Activated naive CD4-positive, alpha-beta T cell treated with anti-CD3 and anti-CD28 coated beads, Interleukin-2, amount 50 U/mL, for 72 hours (primary cell): ENCODE measurements at places on chromosomes 3 and 15. TPM values are rescaled to one million over a fixed set of nuclear protein-coding genes. Genes with fewer than 3 reads are reported as not detected.

The A4GNT gene
- not detected for total RNA-seq

DNA sequence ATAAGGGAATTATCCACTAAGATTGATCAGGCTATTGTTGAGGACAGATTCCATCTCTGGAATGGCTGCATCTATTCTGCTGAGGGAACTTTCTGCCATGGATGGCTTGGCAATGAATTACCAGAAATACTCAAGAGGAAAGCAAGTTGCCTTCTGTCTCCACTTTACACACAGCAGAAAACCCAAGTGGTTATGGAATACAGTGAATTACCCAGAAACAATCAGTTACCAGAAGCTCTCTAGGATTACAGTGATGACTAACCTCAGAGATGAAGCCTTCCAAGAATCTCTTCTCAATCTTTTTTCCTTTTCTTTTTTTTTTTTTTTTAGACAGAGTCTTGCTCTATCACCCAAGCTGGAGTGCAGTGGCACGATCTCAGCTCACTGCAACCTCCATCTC is 183.3 kb downstream of the WDR76 start:
- no peak for DNase-seq

The PLA2G4D gene
- not detected for total RNA-seq

The GLT8D1 gene
- total RNA-seq, result 35.0 TPM

DNA sequence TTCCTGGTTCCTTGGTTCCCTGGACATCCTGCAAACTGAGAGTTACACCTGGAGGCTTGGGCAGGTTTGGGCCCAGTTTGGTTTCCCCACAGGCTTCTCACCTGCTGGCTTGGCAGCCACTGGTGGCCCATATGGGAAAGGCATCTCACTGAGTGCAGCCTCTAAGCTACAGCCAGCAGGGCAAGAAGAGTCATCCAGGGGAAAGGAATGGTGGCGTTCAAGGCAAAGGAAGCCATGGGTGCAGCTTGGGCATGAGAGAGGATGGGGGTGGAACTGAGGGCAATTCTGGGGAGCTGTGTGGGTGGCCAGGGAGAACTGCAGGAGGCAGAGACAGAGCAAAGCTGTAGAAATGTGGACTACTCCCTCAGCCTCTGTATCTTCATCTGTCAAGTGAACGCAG is 106.4 kb downstream of the EPHB1 start:
- DNase-seq, result no peak

DNA sequence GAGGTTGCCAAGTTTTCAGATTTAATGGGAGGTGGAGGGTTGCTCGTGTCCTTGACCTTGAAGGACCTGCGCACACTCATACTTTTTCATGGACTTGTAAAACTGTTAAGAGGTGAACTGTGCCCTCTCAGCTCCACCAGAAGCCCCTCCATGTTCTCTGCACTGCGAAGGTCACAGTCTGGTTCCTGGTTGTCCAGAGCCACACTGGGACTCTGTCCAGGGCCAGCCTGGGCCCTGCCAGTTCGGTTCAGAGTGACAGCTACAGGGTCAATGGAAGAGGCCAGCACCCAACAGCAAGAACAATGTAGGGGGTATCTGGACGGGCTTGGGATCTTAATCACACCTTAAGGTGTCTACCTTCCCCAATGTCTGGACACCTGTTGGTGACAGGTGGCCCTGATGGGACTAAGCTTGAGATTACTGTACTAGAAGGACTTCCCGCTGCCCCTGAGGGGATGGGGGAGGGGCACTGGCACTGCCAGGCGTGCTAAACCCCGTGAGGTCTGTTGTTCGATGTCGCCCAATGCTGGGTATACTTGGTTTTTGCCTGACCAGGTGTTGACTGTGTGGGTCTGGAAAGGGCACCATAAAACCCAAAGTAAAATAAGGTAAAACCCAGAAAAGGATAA is 34.7 kb downstream of the GRK7 start:
- DNase-seq, result no peak

DNA sequence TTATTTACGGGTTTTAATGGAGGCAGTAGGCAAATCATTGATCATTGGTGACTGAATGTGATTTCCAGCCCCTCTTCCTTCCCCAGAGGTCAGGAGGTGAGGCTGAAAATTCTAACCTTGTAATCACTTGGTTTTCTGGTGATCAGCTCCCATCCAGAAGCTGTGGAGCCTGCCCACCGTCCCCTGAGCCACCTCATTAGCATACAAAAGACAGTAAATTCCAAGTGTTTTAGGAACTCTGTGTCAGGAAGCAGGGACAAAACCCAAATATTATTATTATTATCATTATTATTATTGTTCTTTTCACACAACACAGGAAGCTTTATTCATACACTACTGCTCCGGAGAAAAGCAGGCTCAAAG is 18.2 kb downstream of the FOXB1 start:
- no peak for DNase-seq

DNA sequence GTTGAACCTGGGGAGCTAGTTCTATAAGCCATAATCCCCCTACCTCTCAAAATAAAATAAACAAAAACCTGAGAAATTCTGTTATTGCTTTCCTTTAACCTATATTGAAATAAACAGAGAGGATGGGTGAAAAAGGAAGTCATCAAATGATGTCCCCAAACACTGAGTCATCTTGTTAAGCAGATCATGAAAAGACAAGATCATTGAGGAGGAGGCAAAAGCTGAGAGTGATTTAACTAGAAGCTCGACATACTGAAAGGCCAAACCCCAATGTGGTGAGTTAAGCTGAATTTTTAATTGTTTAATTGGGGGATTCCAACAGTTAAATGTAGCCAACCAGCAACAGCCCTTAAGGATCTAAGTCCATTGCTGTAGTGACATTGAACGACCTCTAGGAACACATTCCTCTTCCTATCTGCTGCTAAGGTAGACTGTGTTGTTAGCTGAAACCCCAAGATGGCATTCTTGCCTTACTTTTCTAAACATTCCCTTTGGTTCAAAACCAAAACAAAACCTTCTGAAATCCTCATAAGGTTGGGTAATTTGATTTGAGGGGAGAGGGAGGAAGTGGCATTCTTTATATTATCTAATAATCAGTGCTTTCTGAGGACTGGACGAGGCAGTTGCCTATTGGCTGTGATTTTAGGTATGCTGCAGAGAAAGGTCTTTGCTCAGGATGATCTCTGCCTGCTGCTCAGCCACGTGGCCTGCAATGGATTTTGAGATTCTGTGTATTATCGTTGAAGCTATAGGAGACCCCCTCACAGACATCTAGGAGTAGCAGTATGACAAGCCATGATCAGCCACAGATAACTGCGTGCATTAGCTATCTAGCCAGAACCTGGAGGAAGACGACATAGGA is 62.7 kb upstream of the BNIP2 start:
- no peak for DNase-seq

DNA sequence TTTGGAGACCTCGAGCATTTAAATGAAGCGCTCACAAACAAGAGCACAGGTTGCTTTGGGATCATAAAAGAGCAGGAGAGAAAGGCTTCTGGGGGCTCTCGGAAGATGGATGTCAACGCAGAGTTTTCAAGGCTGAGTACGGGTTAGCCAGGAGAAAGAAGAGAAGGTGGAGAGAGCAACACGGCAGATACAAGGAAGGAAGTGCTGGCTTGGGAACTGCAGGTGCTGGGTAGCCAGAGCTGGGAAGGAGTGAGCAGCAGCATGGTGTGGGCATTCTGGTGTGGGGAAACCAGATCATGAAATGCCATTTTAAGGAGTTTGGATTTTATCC is 580 bp upstream of the RUBCN start:
- DNase-seq, result no peak

DNA sequence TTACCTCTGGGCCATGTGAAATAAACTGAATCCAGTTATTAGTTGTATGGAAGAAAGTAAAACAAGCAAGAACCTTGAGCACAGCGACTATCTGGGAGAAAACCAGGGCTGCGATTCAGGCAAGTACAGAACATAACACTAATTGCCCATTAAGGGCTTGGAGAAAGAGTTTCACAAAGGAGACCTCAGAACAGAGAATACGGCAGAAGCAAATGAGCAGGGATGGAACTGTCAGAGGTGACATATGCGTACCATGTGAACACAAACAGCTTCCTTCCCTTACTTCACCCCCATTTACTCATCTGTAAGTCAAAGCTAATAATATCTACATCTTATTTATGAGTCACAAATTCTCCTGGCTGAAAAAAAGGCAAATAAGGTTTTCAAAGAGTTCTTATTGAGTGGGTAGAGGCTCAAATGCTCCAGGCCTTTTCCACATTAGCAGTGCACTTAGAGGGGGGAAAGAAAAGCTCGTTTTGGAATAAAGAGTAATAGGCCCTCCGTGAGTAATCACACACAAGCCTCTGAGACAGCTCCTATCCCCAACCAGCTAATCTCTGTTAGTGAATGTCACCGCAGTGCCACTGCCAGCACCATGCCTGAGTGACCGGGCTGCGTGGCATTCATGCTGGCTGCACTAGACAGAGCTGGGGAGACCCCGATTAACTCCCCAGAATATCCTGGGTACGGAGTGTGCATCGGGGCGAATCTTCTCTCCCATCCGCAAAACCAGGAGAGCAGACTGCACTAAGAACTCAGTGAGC is 2.6 kb downstream of the PCSK6 start:
- no peak for DNase-seq

GRCh38 chr15:72169921-72170611 is 27.5 kb downstream of the GRAMD2A start:
- no peak for DNase-seq

- DNase-seq, result no peak
Measured at GRCh38 chr3:14202874-14203520, 24.4 kb downstream of the LSM3 start.

GRCh38 chr3:49248840-49249227 is 28.2 kb downstream of the C3orf62 start:
- DNase-seq, result no peak

DNA sequence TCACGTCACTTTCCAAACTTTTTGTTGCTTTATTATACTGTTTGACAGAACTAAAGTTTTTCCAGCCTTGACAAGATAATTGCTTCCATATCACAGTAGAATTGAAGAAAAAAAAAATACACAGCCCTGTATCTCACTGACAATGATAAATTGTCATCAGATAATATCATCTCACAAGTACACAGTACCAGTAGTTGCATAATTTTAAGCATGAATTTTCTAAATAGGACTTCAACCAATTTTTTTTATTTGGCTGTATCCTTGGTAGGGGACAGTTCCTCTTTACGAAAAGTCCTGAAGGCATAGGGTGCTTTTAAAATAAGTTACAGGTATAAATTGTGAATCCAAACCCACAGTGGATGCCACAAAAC is 230.7 kb downstream of the ATP8B4 start:
- DNase-seq, result no peak

- no peak for DNase-seq
Measured at GRCh38 chr3:33937628-33938027, 139.2 kb downstream of the PDCD6IP start.

DNA sequence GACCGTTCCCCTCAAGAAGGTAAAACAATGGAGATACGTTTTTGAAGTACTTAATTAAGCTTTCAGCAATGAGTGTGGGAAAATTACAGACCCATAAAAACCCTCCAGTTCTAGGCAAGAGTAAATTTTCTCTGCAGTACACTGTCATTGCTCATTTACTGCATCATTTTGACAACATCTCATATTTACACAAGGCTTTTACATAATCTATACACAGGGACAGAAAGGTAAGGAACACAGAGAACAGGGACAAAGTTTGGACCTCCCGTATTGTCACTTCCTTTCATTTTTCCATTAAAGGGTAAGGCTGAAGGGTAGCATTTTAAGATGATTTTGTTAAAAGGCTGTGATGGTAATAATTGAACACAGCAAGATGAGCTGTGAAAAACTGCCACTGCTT is 7.4 kb upstream of the HGD start:
- no peak for DNase-seq

The CHRFAM7A gene
- not detected for total RNA-seq

DNA sequence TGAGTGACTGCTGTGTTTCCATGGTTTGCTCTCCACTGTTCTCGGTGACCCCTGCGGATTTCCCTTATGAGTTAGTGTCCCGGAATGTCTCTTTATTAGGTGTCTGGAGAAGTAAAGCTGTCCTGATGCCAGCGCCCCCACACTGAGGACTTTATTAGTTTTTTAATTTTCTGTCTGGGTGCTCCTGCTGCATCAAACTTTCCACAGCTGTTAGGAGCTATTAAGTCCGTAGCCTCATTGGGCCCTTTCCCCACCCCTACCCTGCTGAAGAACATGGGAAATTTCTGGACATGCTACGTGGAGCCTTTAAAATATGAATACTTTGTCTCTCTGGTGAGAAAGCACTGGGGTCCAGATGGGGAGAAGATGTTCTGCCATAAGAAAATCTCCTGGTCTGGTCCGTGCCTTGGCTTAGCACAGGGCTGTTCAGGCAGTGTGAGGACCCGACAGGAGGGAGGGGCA is 161.7 kb upstream of the HES1 start:
- DNase-seq, result no peak

DNA sequence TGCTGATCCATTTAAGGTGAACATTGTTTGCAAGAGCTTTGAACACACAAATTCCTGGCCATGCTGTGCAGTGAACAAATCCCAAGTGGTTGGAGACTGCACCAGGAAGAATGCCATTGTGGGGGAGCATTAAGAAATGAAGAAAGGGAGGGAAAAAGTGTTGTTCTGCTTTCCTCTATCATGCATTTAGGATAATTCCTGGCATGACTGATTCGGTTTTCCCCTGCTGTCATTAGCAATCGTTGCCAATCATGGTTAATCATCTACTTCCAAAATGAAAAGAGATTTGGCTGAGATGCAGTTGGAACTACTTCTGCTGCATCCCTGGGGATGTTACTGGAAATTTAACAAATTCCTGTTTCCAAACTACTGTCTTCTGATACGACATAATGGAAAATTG is 73.7 kb upstream of the ZPLD1 start:
- DNase-seq, result no peak

The AEN gene
- 24.2 TPM for total RNA-seq

The TGM4 gene
- total RNA-seq, result not detected

GRCh38 chr3:126782536-126782935 is 78.5 kb downstream of the CHCHD6 start:
- DNase-seq, result no peak

The PLA2G4E gene
- total RNA-seq, result not detected

DNA sequence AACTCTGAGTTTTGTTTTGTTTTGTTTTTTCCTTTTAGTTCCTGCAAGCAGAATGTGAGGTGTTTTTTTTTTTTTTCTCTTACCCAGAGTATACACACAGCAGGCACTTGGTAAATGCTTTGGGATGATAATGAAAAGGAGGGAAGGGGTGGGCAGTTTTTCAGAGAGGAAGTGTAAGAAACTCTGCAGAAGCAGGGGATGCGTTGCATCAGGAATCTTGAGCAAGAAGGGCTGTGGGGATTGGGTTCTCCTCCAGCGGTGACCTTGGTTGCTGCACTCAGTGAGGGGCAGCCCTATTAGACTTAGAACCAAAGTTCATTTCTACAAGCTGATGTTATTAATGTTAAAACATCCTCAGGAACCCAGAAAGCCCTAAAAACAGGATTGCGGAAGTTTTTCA is 32.2 kb upstream of the TMEM158 start:
- DNase-seq, result no peak

GRCh38 chr3:15602146-15602536 is 596 bp downstream of the BTD start:
- no peak for DNase-seq

The PLS1 gene
- total RNA-seq, result 8.1 TPM
